ENCODE measurements at places on chromosomes 1 and 21.
A peak's percentile ranks its signal among the peaks of the same experiment; 100 is the strongest.

- no peak for DNase-seq
These were observed 7.0 kb upstream of the P3R3URF start for GRCh38 chr1:46183079-46183847.

DNA sequence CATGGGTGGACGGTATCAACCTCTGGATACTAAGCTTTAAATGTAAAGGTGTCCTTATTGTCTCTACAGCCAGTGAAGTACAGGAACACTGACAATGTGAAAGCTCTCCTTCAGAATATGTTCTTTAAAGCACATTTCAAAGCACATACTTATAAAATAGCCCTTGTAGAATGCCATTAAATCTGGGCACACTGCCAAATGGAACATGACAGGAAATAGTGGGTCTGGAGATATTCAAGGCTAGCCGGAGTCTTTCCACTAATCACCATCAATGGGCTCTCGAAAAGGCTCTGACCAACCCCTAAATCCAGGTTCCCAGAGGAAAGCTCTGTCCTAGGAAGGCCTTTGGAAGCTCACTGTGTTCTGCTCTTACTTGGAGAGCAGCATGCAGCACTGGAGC lies 46.6 kb downstream of the PLD5 start:
- no peak for DNase-seq

GRCh38 chr21:40194185-40194980 lies 327.1 kb downstream of the PCP4 start:
- no peak for DNase-seq

DNA sequence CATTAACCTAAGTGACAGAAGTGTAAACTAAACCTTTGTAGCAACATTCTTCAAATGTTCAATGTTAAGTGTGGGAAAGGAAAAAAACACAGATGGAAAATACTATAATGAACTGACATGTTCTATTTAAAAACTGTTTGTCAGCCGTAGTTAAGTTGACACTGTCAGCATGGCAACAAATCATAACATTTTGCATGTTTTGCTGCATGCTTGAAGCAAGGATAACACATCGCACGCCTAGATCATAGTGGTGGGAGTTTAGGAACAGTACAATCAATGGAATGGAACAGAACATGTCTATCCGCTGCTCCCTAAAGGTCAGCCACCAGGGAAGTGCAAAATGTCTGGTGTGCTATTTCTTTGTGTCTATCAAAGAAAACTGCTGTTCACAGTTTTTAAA lies 62.5 kb upstream of the ESRRG start:
- no peak for DNase-seq

- DNase-seq, result no peak
These were observed 119.8 kb downstream of the HLCS start for GRCh38 chr21:36846631-36847030.

- no peak for DNase-seq
These were observed 1.8 kb upstream of the MTF1 start for GRCh38 chr1:37861151-37861550.

- no peak for DNase-seq
These were observed 171.1 kb upstream of the CSF3R start for GRCh38 chr1:36653850-36654249.

DNA sequence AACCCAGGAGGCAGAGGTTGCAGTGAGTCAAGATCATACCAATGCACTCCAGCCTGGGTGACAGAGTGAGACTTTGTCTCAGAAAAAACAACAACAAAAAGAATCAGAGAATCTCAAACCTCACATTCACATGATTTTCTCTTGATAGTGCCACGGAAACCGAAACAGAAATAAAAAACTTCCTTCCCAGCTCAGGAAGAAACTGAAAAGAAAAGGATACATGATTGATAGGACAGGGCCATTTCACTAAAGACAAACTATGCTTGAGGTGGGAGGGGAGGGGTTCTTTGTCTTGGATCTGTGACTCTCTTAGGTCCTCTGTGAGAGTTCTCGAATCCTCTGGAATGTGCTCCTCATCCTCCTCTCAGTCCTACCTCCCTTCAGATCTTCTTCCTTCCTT lies 19.8 kb upstream of the CD53 start:
- no peak for DNase-seq

GRCh38 chr21:37358397-37358796 lies 8.2 kb upstream of the DYRK1A start:
- no peak for DNase-seq

DNA sequence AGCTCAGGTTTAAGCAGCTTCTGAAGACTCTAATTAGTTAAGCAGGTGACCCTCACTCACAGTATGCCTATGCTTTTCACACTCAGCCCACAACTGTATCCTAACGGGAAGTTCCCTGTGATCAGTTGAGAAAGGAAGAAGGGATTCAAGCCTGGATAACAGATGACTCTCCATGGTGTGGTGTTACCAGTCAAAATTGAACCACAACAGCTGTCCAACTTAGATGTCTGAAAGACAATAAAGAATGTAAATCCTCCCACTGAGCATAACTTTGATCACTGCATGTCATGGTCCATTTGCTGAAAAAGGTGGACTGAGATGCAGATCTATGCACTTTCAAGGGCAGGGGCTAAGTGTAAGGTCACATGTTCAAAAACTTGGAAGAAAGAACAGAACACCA lies 32.3 kb upstream of the DIPK1A start:
- no peak for DNase-seq

- no peak for DNase-seq
These were observed 167.2 kb downstream of the FMN2 start for GRCh38 chr1:240258910-240259309.

- DNase-seq, result no peak
These were observed 35.5 kb downstream of the TOMM20 start for GRCh38 chr1:235093013-235093695.

- DNase-seq, result no peak
These were observed 208.8 kb downstream of the KIF26B start for GRCh38 chr1:245363461-245364200.

DNA sequence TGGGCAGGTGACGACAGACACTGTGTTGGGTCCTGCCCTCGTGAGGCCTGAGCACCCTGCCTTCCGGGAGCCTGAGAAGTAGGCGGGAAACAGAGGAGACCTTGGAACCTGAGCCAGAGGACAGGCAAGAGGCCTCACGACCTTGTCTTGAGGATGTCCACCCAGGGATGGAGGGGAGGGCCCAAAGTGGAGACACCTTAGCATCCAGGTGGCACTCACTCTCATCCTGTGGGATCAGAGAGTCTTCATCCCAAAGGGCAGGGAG lies 347.2 kb downstream of the NPHP4 start:
- DNase-seq, result no peak

- no peak for DNase-seq
These were observed 15.5 kb downstream of the MEAF6 start for GRCh38 chr1:37498872-37499617.

GRCh38 chr1:16218014-16218673 lies 5.7 kb upstream of the ARHGEF19 start:
- DNase-seq, result no peak

DNA sequence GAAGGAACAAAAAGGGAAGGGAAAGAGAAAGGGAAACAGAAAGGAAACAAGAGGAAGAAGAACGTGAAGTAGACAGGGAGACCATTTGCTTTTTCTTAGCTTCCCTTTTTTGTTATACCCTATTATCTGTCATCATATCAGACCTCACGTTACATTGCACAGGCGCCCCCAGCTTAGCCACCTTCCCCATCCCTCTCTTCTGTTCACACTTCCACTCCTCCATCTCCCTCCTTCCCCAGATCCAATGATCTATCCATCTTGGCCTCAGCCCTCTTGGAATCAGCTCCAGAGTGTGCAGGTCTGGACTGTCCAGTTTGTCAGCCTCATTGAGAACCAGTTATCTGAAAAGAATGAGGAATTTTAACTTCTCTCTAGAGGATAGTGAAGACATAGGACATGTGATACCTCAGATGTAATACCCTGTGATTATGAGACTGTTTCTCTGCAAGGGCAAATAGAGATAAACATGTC lies 101.1 kb upstream of the ERRFI1 start:
- DNase-seq, result no peak

- no peak for DNase-seq
These were observed 6.5 kb downstream of the IRF2BP2 start for GRCh38 chr1:234603221-234604204.

DNA sequence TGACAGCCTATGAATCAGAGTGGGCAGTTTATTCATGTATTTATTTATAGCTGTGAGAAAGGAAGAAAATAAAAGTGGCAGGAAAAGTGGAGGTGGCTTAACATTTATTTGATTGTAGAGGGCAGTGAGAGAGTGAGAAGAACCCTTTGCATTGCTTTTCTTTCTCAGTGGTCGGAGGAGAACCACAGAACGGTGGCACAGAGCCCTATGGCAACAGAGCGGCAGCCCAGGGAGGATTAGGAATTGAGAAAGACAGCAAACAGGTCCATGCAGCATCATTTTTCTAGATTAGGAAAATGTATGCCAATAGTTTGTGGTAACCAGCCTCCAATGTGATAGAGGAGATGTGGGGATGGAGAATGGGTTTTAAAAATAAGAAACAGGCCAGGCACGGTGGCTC lies 53.1 kb downstream of the NMNAT2 start:
- DNase-seq, result no peak

GRCh38 chr21:36171741-36172331 lies 15.2 kb downstream of the DOP1B start:
- no peak for DNase-seq

GRCh38 chr1:109959974-109960744 lies 24.4 kb upstream of the AHCYL1 start:
- peak; percentile 54 for DNase-seq

GRCh38 chr21:45016031-45016405 lies 58.4 kb upstream of the ADARB1 start:
- no peak for DNase-seq

GRCh38 chr1:207654320-207654719 lies 9.4 kb downstream of the CR1L start:
- no peak for DNase-seq

- DNase-seq, result no peak
These were observed 7.8 kb upstream of the SLC6A9 start for GRCh38 chr1:44038876-44039657.

DNA sequence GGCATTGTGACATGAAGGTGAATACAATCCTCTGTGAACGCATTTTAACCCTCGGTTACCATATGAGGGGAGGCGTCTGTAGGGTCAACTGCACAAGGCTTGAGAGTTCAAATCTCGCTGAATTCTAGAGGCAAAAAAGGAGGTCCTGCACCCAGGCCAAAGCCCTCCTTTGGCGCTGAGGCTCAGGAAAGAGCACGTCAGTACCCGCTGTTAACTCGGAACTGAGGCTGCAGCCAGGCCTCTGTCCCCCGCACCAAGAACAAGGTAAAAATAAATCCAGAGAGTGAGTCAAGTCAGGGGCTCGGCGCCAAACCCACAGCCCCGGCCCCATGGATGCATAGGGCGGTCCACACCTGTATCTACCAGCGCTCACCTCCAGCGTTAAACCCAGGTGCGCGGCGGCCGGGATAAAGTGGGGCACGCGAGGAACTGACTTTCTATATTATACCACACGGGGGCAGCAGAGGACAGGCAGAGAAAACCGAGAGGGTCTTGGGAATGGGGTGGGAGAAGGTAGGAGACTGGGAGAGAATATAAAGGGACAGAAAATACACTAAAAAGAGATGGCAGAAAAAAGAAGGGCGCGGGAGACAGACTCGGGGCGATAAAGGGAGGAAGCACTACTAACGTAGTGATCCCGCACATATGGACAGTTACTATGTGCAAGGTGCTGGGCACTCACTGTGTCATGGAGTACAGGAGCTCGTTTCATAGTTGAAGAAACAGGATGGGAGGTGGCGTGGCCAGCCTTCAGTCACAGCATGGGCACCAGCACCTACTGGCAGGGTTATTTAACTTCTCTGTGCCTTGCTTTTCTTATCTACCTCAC lies 54.9 kb downstream of the DMRTA2 start:
- no peak for DNase-seq

DNA sequence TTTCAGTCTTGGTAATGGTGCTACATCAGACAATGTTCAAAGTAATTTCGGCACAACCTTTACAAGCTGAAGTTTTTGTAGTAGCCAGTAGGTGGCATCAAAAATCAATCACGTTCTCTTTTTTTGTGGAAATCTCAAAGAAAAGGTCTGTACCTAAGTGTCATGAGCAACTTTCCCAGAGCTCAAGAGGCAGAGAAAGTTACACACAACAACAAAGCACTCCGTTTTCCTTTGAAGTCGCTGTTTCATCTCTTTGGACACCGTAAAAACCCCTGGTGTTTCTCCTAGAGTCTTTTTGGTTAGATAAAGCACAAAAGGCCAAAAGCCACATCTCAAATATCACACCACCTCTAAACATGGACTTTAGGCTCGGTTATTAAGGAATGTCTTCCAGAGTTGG lies 131.6 kb downstream of the LHX8 start:
- peak; percentile 27 for DNase-seq

- no peak for DNase-seq
These were observed 12.4 kb downstream of the ATP1A2 start for GRCh38 chr1:160127865-160128523.

GRCh38 chr21:22544747-22545146 lies 1546.5 kb downstream of the NCAM2 start:
- no peak for DNase-seq

DNA sequence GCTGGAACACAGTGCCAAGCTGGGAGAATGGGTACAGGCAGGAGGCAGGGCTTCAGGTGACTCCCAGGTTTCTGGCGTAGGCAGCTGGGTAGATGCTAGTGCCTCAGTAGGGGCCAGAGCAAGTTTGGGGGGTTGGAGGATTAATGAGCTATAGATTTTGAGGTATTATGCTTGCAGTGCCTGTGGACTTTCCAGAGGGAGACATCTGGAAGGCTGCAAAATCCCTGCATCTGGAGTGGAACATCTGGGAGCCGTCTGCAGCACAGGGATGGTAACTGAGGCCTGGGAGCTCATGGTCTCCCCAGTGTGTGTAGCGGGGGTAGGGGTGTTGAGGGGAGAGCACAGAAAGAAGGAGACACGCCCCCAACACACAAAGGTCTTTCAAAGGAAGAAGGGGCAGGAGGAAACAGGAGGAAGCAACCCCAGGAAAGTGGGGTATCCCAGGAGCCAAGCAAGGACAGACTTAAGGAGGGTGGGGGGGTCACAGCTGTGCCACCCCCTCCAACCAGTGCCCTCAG lies 2.2 kb upstream of the PDZK1IP1 start:
- no peak for DNase-seq

DNA sequence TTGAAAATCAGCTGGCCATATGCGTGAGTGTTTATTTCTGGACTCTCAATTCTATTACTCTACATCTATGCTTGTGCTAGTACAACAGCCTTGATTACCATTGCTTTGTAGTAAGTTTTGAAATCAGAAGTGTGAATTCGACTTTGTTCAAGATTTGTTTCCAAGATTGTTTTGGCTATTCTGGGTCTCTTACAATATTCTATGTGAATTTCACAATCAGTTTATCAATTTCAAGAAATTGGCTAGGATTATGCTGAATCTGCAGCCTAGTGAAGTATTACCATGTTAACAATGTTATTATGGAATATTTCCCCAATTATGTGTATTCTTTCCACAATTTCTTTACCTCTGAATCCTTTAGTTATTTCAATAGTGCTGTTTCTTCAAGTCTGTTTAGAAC lies 19.5 kb downstream of the SFPQ start:
- no peak for DNase-seq

GRCh38 chr21:41950941-41951351 lies 2.9 kb downstream of the C2CD2 start:
- no peak for DNase-seq

DNA sequence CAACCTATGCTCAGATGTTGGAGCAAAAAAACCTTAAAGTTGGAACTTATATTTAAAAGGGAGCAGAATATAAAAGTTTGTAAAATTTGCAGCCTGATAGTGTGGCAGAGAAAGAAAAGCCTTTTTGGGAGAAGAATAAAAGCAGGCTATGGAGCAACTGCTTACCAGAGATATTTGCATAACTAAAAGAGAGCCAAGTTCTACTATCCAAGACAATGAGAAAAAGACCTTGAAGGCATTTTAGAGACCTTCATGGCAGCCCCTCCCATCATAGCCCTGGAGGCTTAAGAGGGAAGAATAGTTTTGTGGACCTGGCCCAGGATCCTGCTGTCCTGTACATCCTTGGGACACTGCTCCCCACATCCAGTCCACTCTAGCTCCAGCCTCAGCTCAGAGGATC lies 312.5 kb upstream of the ZRANB2 start:
- no peak for DNase-seq

All from NCI-H187 treated with DMSO at 0.1 percent for 48 hours (cell line).